T-helper 2 cell (primary cell): ENCODE measurements at places on chromosomes 16 and 17.

GRCh38 chr16:29784157-29784556 lies 6.1 kb downstream of the ZG16 start:
- no peak for DNase-seq

DNA sequence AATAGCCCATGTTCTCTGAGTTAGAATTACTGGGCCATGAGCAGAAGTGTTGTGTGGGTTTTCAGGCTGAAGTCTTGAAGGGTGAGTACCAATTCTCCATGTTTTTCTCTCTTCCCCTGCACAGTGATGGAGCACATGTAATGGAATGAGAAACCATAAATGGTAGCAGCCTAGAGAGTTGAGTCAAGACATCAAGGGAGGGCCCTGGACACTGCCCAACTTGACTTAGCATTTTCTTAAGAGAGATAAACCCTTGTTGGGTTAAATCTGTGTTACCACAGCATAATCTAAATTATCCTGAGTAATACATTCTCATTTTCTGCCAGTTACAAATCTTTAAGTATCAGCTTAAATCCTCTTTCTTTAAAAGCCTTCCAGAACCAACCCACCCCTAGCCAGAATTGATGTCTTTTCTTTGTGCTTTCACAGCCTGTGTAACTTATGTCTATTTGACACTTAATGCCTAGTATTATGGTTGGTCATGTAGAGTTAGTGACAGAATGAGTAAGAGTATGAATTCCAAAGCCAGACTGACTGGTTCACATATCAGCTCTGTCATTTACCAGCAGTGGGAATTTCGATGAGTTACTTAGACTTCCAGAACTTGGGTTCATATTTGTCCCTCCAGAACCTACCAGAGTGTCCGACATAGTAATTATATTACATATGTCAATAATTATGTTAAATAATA lies 27.0 kb upstream of the RGS9 start:
- no peak for DNase-seq

- no peak for DNase-seq
Observed at GRCh38 chr17:34672176-34672785, 92.9 kb downstream of the TMEM132E start.

DNA sequence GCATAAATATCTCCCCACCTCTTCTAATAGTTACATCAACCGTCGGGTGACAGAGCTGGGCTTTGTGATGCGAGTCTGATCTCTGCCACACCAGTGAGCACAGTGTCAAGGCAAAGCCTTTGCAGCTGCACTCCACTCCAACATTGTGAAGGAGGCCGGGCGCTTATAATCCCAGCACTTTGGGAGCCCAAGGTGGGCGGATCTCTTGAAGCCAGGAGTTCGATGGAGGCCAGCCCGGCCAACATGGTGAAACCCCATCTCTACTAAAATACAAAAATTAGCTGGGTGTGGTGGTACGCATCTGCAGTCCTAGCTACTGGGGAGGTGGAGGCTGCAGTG lies 18.9 kb downstream of the CYB5D2 start:
- no peak for DNase-seq

GRCh38 chr16:67432506-67432890 lies 1.6 kb downstream of the HSD11B2 start:
- no peak for DNase-seq

DNA sequence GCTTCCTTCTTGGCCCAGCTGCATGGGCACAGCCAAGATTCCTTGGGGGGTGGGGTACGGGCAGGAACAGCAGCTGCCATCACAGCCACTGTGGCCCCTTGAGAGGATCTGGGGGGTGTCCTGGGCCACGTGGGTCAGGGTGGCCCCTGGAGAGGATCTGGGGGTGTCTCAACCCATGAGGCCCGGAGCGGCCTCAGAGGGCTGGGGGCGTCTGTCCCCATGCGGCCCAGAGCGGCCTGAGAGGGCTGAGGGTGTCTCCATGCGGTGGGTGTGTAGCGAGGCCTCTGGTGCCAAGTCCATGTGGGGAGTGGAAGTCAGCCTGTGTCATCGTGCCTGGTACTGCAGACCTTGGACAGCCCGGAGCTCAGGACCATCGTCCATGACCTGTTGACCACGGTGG lies 13.7 kb downstream of the TSC2 start:
- DNase-seq = no peak

DNA sequence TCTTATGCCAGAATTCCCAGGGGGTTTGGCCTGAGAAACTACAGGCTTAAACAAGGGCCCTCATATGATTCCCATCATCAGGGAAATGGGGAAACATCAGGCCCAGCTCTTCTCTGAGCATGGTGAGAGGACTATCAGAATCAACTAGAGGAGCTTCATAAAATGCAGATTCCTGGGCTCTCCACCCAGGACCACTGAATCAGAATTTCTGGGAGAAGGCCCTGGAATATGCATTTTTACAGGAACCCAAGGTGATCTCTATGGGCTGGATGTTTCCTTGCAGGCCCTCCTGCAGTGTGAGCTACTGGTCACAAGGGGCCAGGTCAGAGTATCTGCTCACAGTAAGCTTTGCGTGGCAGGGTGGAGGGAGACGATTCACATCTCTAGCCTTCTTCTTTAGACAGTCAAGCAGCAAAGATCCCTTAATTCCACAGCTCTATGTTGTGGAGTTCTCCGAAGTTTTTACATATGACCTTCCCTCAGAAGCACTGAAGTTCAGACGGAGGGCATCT lies 38.8 kb upstream of the HOXB13 start:
- no peak for DNase-seq

- no peak for DNase-seq
Observed at GRCh38 chr17:56150649-56151048, 2.6 kb upstream of the ANKFN1 start.

DNA sequence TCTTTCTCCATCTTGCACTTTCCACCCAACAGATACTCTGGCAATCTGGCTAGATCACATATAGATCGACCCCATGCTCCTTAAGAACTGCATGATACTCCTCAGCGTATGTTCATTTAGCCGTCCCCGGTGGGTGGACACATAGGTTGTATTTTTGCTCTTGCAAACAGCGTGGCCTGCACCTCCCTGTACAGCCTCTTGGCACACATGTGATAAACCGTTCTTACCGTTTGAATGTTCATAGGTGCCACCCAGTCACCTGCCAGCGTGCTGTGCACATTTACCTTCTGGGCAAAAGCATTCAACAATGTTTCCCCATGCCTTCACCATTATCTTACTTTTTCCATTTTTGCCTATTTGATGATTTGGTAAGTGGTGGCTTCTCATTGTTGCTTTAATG lies 6.2 kb downstream of the TNP2 start:
- DNase-seq = no peak

DNA sequence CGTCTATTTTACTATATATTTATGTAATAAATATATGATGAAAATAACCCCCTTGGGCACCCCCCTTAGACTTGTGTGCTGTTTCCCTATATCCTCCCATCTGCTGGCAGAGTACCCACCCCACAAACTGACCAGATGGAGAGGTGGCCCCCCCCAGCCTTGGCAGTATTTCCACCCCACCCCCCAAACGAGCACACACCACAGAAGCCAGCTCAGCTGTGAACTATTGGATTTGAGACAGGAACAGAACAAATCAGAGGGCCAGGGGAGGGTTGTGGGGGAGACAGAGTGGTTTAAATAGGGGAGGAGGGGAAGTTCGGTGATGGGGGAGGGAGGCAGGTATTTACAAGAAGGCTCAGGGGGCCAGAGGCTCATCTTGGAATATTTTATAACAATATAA lies 7.8 kb downstream of the NR1D1 start:
- no peak for DNase-seq

- DNase-seq = no peak
Observed at GRCh38 chr16:22938647-22939046, 124.7 kb downstream of the HS3ST2 start.
